ENCODE measurements at places on chromosomes 6 and 20.

DNA sequence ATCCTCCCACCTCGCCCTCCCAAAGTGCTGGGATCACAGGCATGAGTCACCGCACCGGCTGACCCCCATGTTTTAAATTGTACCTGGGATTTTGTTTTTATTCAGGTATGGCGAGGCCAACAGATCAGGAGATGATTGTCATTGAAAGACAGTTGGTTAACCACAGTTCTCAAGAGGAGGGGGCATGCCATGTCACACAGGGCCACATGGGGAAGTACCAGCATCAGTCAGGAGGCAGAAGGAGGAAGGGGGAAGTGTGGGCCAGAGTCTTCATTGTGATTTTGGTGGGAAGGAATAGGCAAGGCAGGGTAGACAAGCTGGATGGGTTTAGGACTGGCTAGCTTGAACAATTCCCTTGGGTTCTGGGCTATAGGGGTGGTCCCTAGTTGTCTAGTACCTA, 9.9 kb upstream of the MMP9 start:
- H3K27ac ChIP-seq, result no peak overlapping the region
- DNase-seq, result no peak
- peaks cover 49% of the 10 kb centered on the region for H3K4me1 ChIP-seq
- H3K36me3 ChIP-seq, result no peaks in the 10 kb centered on the region

DNA sequence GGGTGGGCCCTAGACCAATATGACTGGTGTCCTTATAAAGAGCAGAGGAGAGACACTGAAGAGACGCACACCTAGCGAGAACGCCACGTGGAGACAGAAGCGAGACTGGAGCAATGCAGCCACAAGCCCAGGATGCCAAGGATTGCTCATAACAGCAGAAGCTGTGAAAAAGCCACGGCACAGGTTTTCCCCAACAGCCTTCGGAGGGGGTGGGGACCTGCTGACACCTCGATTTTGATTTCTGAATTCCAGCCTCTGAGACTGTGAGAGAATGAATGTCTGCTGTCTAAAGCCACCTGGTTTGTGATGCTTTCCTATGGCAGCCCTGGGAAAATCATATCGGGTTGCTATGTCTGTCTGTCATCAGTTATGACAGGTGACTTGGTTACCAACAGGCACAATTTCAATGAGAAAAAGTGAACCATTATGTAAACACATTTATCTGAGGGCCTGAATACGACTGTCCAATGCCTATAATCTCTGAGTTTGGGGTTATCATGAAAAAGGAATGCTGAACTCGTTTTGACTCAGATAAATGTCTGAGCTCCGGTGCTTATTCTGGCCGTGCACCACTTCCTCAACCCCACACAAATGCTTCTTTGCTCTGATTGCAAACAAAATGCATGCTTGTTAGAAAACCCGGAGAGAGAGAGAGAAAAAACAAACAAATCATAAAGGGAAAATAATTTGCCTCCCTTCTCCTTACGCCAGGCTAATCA, 769.7 kb downstream of the PTPRT start:
- no peaks in the 10 kb centered on the region for H3K27me3 ChIP-seq
- H3K36me3 ChIP-seq, result no peaks in the 10 kb centered on the region
- no peak for DNase-seq
- no peak overlapping the region for H3K4me3 ChIP-seq
- H3K4me1 ChIP-seq, result no peaks in the 10 kb centered on the region
- H3K27ac ChIP-seq, result no peak overlapping the region

GRCh38 chr6:143301188-143301587, 149.3 kb downstream of the ADAT2 start:
- H3K36me3 ChIP-seq, result no peaks in the 10 kb centered on the region
- H3K4me3 ChIP-seq, result no peak overlapping the region
- H3K27me3 ChIP-seq, result no peaks in the 10 kb centered on the region
- no peak for DNase-seq
- no peak overlapping the region for H3K27ac ChIP-seq

GRCh38 chr20:51861726-51862466, 59.6 kb upstream of the SALL4 start:
- H3K4me1 ChIP-seq, result no peaks in the 10 kb centered on the region
- DNase-seq, result no peak
- no peak overlapping the region for H3K4me3 ChIP-seq
- H3K36me3 ChIP-seq, result no peaks in the 10 kb centered on the region
- H3K27me3 ChIP-seq, result peaks cover 17% of the 10 kb centered on the region

DNA sequence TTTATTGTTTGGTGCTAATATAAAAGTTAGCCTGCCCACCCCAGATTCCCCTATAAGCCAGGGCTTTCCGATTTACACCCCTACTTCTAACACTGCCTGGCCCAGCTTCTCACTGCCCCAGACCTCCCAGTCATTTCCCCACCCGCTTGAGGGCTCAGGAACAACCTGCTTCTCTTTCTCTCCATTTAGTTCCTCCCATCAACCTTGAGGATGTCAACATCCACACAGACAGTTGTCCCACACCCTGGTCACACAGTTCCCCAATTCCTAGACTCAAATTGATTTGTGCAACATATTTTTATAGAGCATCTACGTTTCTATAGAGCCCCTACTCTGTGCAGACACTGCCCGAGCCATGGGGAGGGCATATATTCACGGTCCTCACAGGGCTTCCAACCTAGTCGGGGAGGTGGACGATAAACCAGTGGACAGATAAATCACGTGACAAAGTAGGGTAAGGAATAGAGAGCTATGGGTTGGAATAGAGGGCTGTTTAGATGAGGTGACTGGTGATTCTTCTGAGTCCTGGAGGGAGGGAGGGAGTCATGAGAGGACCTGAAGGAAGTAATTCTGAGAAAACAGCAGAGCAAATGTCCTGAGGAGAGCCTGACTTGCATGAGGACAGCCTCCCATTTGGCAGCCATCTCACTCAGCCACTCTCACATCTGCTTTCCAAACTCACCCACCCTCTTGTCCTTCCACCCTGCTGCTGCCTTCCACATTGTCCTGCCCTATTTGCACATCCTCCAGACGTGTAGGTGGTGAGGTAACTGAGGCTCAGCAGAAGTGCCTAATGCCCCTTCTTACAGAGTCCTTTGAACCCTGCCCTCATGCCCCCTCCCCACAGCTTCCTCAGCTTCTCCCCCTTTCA, 6.3 kb downstream of the GABRR2 start:
- no peaks in the 10 kb centered on the region for H3K4me1 ChIP-seq
- no peak for DNase-seq
- no peaks in the 10 kb centered on the region for H3K36me3 ChIP-seq
- H3K27ac ChIP-seq, result no peak overlapping the region
- H3K27me3 ChIP-seq, result no peaks in the 10 kb centered on the region

DNA sequence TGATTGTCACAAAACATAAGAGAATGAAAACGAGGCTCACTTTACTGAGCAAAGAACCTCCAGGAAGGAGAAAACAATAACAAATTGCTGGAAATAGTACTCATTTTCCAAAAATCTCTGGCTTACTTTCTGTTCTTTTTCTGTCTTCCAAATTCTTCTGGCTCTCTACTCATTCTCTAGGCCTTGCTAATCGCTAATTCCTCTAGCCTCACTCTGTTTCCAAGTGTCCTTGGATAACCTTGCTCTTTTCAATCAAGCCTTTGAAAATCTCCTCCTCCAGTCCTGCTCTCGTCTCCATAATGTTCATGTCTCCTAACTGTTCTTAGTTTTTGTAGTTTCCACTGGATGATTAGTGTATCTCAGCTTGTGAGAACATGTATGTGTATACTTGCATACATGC, 96.2 kb upstream of the MAP7 start:
- peaks cover 3% of the 10 kb centered on the region for H3K36me3 ChIP-seq
- H3K27ac ChIP-seq, result peak overlapping the region; percentile 83
- no peaks in the 10 kb centered on the region for H3K4me1 ChIP-seq
- no peak for DNase-seq
- H3K27me3 ChIP-seq, result no peaks in the 10 kb centered on the region
- H3K4me3 ChIP-seq, result no peak overlapping the region

DNA sequence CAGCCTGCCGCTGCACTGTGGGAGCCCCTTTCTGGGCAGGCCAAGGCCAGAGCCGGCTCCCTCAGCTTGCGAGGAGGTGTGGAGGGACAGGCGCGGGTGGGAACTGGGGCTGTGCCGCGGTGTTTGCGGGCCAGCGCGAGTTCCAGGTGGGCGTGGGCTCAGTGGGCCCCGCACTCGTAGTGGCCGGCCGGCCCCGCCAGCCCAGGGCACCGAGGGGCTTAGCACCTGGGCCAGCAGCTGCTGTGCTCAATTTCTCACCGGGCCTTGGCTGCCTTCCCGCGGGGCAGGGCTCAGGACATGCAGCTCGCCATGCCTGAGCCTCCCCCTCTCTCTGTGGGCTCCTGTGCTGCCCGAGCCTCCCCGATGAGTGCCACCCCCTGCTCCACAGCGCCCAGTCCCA, 388.1 kb downstream of the PHF3 start:
- H3K27me3 ChIP-seq, result no peaks in the 10 kb centered on the region
- no peak overlapping the region for H3K4me3 ChIP-seq
- H3K36me3 ChIP-seq, result no peaks in the 10 kb centered on the region
- no peak for DNase-seq
- no peaks in the 10 kb centered on the region for H3K4me1 ChIP-seq
